ENCODE measurements at places on chromosomes 3 and 15.
A peak's percentile ranks its signal among the peaks of the same experiment; 100 is the strongest.

DNA sequence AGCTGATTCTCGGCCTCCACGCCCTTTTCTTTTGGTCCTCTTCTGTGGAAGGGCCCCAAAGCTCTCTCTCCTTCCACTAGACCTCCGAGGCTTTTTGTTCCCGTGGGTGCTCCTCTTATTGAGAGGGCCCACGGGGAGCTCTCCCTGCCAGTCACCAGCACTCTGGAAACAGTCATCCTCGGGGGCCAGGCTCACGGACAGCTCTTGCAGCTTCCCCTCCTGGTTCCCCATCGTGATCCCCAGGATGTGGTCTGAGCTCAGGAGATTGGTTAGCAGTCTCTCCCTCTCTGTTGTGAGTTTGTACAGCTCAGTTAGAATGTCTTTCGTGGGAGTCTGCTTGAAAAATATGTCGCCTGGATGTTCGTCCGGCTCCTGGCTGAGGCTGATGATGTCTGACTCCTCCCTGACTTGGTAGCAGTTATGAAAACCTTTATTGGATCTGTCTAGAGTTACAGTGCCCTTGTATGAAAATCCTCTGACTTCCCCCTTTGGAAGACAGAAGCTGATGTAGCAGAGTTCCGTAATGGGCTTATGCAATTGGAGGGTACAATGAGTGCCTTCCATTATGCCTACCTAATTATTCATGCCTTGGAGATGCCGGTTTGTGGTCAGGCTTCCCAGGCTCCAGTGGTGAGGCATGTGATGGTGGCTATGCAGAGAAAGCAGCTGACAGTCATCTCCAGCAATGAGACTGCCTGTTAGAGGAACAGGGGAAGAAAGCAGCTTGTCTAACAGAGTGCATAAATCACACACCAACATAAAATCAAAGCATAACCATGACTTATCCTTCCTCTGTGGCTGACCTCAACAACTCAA, 40.0 kb downstream of the FMN1 start:
- peak; percentile 86 for DNase-seq

DNA sequence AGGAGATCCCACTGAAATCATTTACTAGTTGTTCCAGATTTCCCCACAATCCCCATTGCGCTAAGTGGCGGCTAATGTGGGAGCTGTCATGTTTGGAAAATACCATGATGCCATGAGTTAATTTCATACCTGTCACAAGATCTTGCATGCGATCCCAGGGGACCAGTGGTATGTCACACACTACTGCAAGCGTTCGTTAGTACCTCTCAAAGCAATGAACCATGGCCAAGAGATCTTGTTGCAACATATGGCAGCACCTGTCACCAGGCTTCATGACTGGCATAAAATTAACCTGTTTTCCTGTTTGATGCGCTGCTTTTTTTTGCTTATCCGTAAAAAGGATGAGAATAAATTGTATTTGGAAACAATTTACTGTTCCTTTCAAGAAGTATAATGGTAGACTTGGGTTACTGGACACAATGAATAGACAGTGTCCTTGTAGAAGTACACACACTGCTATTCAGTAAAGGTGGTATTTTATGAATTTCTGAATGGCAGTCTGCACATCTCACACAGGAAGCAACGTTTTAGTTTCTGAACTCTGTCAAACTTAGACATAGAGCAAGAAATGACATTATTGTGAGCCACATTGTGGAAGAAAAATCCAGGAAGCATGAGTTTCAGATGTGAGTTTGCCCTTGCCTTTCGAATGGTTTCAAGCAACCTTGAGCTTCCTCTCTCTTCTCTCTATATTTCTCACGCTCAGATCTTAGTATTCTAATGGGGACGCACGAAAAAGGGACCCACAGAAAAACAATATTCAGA, 81.9 kb downstream of the CHL1 start:
- no peak for DNase-seq

- peak; percentile 28 for DNase-seq
Observed at GRCh38 chr3:155312781-155313180, 19.3 kb upstream of the STRIT1 start.

- peak; percentile 47 for DNase-seq
Observed at GRCh38 chr3:101850246-101851051, 1.1 kb downstream of the NFKBIZ start.

DNA sequence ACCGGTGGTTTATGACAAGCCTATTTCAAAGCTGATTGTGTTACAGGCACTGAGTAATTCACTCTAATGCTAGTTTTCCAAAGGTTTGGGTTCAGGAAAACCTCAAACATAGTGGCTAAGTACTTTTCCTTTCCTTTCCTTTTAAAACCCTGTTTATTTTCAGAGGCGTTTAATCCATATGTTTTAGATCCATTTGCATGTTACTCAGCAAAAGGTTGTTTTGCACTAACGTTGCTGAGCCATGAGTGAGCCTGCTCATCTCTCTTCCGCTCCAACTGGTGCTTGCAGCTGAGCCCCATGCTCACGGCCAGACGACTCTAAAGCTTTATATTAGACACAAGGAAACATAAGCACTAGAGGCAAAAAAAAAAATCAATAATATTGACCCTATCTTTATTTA, 9.4 kb downstream of the CEMIP start:
- DNase-seq, result no peak

DNA sequence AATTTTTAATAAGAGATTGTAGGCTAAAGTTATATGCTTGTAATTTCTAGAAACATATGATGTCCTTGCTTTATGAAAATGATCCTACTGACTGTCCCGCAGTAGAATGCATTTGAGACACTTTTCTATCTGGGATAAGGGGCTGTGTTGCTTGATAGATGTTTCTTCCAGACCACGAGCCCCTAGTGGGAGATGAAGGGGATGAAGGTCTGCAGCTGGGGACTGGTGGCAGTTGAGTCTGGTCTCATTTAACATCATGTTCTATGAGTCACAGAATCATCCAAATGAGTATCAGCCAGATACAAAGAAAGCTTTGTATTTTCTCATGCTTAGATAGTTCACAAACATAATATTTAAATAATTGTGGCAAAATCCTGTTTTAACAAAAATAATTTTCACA, 84.3 kb upstream of the PRTG start:
- no peak for DNase-seq

- DNase-seq, result no peak
Observed at GRCh38 chr3:42725454-42725853, 22.9 kb upstream of the HHATL start.

GRCh38 chr3:124928333-124929202, 6.0 kb downstream of the MUC13 start:
- no peak for DNase-seq

DNA sequence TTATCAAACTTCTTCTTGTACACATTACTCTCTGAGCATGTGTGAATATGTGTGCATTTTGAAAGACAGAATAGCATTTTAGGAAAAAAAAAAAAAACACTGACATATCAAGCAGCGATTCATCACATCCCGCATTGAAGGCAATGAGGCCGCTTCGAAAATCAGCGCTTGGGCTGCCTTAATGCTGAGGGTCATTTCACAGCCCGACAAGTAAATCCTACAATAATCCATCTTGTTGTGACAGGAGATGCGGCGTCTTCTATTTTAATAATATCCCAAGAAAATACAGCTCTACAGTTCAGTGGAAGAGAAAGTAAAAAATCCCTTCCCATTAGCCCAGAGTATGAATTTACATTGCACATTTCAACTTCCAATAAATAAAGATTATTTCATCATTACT, 389.2 kb upstream of the GRM7 start:
- no peak for DNase-seq

GRCh38 chr15:40569129-40569953, at the start of gene RPUSD2:
TSS of gene RPUSD2 (plus strand) at chr15:40569299. CDS start at chr15:40569338, 39 bp downstream.
- peak; percentile 51 for DNase-seq

DNA sequence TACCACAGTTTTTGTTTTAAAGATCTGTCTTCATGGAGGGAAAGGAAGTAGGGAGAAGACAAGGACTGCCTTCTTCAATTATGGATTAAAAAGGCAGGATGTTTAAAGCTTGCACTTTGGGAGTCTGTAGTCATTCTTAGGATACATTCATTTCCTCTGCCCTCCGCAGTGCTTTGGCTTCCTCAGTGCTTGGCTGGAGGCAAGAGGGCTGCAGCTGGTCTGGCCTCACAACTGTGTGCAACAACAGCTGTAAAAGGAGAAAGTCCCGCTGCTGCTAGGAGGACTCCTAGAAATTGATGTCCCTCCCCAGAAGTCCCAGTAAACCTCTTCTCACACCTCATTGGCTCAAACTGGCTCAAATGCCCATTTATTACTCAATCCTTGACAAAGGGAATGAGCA, 54.4 kb upstream of the PPP2R3A start:
- no peak for DNase-seq

DNA sequence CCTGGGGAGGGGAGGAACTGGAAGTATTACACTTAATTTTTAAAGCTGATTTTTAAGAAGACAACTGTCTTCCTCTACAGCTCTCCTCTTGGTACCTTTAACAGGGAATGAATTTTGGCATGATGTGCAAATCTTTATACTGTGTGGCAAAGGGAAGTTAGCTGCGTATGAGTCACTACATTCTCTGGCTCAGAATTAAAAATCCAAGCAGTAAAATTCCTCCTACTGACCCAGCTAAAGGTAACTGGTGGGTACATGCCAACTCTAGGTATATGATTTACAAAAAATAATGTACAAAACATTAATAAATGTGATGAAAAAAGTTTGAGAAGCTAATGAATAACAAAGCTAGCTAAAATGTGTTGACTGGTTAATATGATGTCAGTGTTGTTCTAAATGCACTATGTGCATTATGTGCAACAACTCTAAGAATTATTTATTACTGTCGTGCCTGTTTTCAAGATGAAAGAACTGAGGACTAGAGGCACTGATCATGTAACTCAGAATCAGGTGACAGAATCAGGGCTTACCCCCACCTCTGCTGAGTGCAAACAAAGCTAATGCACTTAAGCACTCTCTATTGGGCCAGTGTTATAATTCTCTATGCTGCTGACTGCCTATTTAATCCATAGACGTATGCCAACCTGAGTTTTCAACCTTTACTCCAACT, 194.7 kb upstream of the CADPS start:
- DNase-seq, result no peak

GRCh38 chr3:173945806-173946205, 548.3 kb downstream of the NLGN1 start:
- no peak for DNase-seq

DNA sequence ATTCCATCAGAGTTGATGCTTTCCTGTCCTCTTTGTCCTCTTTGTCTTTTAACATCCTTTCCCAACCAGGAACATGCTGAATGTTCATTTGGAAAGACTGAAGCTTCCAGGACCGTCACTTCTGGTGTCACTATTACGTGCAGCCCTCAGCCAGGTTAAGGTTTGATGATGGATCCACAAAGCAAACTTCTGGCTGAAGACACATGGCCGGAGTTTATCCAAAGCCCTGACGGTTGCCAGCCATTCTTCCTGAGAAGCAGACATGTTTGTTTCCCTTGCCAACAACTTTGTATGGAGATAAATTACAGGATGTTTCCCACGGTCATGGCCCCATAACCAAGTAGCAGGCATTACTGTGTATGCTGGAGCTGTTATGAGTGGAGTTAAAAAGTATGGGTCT, 236.9 kb downstream of the THSD4 start:
- no peak for DNase-seq

GRCh38 chr15:100687582-100688141, 85.3 kb downstream of the ASB7 start:
- DNase-seq, result peak; percentile 44

GRCh38 chr3:4419386-4419785, 47.7 kb downstream of the SUMF1 start:
- no peak for DNase-seq

GRCh38 chr3:4826237-4827100, 152.8 kb upstream of the BHLHE40 start:
- DNase-seq, result no peak

DNA sequence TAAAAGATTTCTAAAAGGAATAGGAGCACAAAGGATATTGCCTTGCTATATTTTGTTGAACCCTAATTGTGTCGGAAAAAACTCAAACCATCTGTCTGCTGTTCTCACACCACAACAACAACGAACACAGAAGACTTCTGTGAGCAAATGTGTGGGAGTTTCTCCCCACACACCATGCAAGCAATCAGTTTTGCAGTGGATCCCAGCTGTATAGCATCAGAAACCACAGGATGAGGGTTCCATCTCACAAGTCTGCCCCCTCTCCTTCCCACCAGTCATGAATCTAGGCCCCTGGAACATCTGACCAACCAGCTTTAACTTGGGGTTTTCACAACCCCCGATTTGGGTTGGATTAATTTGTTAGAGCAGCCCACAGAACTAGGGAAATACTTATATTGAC, 91.3 kb upstream of the SLC4A7 start:
- no peak for DNase-seq

DNA sequence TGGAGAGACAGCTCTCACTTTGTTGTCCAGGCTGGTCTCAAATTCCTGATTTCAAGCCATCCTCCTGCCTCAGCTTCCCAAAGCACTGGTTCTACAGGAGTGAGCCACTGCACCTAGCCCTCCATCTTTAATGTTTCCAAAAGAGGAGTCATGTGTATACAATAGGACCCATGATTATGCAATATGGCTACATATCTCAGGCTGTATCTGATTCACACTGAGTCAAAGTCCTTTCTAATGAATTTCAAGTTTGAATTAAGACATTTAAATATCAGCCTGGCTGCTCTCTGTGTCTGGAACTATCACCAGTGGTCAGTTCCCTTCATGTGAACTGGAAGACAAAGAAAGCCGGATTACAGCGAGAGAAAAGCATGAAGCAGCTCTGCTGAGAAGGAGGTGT, 90.5 kb downstream of the MINAR1 start:
- no peak for DNase-seq

GRCh38 chr3:46898321-46899150, 21.0 kb downstream of the PTH1R start:
- DNase-seq, result no peak

DNA sequence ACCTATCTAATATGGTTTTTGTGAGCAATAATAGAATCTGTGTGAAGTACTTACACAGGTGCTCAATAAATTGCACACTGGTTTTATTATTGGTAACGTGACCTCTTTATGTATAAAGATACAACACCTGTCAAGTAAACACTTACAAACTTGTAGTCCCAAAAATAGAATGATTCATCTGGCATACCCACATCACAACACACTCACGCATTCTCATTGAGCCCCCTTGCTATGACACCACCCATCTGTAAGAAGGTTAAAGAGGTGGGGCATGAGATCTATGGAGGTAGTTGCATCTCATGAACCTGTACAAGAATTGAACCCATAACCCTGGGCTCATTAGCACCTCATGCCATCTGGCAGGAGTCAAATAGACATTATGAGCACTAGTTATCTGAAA, 134.9 kb upstream of the THBS1 start:
- DNase-seq, result no peak

- DNase-seq, result no peak
Observed at GRCh38 chr15:27485265-27485664, 514.3 kb downstream of the GABRG3 start.

DNA sequence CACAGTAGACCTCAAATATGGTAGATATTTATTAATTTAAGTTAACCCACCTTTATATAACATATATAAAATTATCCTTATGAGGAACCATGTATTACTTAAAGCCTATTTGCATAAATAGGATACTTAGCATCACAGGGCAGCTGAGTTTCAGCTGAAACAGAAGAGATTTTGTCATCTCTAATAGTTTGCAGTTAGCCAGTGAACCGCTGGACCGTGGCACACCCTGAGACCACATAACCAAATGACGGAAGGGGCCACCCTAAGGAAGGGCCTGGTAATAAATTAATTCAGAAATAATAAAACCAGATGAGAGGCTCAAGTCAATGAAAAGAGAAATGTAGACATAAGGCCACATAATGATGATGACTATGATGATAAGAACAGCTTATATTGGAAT, 107.7 kb downstream of the MYO5A start:
- DNase-seq, result no peak
